ENCODE measurements at places on chromosomes 13 and 19.

DNA sequence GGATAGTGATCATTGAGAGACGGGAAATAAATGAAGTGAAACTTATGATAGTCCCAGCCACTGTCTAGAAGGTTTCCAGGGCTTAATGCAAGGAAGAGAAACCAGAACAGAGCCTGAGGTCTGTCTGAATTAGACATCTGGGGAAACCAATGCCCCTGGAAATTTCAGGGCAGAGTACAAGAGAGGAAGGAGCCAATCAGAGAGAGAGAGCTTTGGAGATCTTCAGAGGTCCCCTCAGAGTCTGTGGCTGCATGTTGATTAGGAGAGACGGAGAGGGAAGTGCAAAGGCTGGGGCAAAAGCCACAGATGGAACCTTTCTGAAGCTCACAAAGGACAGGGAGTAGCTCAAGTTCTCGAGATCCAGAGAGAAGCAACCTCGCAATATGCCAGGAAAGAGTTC lies 378.0 kb downstream of the DNAJC15 start:
- DNase-seq: no peak

GRCh38 chr19:17579661-17580244 lies 24.3 kb downstream of the COLGALT1 start:
- no peak for DNase-seq

- DNase-seq: no peak
Measured at GRCh38 chr19:31312009-31312676, 37.1 kb downstream of the TSHZ3 start.

GRCh38 chr13:91196958-91197357 lies 150.5 kb upstream of the MIR17HG start:
- DNase-seq: no peak

DNA sequence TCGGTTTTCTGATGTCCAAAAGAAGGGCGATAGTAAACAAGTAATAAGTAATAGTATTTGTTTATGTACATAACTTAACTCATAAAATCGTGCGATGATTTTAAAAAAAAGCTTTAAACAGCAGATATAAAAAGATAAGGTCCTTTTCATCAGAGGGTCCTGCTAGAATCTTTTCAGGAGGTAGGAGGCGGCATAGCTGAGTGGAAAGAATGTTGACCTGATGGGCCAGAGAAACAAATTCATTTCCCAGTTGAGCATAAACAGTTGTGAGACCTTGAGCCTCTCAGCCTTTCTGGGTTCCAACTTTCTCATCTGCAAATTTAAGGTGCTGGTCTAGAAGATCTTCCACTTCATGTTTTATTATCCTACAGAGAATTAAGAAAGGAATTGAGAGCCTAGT lies 173.5 kb downstream of the LACC1 start:
- DNase-seq: no peak

DNA sequence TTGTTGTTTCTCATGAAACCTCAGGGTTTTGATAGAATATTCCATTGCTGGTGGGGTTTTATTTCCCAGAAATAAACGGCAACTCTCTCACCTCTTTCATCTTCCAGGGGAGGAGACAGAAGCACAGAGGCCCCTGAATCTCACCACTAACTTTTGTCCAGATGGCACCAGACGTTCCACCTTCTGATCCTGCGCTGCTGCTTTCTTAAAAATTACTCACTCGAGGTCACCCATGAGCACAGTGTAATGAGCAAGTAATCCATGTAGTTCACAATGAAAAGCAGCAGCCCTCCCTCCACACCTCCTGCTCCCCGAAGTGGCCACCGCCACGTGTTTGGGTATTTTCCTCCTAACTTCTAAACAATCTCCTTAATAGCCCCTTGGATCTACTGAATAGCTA lies 51.3 kb downstream of the TEX29 start:
- no peak for DNase-seq

- no peak for DNase-seq
Measured at GRCh38 chr13:37795326-37795725, 74.2 kb downstream of the TRPC4 start.

- no peak for DNase-seq
Measured at GRCh38 chr19:13404236-13404635, 102.0 kb downstream of the CACNA1A start.

GRCh38 chr19:40154121-40154680 lies 37.0 kb upstream of the MAP3K10 start:
- DNase-seq: no peak

DNA sequence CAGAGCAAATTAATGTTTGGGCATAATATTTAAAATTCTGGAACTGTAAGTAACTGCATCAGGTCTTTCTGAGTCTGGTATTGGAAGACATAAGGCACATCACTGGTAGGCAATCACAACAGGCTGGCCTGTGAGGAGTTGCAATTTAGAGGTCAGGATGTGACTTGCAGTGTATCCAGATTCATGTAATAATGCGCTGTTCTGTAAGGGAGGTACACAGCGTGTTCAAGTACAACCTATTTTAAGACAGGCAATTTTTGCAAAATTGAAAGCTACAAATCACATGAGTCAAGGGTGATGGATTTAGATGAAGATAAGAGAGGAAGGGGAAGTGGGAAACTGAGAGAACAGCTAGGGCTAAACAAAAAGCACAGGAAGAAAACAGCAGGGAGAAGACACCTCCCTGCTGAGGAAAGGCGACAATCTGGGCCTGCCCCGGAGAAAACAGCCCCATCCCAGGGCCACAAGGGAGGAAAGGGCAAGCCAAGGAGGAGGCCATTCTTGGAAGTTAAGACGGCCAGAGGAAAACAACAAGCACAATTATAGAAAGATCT lies 138.1 kb downstream of the LACC1 start:
- DNase-seq: no peak

DNA sequence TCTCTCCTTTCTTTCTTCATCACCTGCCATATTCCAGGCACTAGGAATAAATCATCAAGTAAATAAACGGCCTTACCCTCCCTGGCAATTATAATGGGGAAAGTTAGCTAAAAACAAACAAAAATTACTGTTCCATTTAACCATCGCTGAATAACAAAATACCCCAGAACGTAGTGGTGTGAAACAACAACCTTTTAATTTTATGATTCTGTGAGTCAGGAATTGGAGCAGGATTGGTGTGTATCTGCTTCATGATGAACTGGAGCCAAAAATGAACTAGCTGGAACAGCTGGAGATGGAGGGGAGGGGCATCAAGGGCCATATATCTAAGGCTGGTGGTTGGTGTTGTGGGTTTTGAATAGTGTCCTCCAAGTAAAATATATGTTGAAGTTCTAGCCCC lies 3.7 kb upstream of the CADM4 start:
- no peak for DNase-seq

GRCh38 chr13:66305961-66306617 lies 924.0 kb downstream of the PCDH9 start:
- no peak for DNase-seq

DNA sequence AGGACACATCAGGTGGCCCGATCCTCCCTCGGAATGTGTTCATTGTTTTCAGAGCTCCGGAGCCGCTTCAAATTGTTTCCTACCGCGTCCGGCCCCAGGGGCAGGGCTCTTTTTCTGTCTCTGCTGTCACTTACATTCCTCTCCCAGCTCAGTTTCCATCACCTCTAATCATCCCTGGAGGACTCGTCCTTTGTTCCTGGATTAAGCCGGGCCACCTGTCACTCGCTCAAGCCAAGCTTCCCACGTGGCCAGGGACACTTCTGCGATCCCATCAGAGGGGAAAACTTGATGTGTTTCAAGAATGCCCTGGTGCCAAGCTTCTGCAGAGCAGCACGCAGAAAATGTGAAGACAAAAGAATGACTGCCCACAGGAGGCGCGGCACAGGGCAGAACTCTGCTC lies 13.5 kb downstream of the IL17D start:
- DNase-seq: peak; percentile 80

DNA sequence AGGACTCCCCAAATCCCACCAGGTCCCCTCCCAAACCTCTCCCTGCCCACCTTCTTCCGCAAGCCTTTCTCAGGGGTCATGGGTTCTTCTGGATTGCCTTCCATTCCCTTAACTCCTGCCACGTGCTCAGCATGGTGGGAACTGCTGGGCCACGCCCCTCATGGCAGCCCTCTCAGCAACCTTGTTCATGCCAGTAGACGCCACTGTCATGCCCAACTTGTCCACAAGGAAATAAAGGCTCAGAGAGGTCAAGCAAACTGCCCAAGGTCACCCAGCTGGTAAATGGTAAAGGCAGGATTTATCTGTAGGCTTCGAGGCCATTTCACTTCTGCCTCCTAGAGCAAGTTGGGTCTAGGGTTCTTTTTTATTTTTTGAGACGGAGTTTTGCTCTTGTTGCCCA lies 10.9 kb downstream of the PRAM1 start:
- DNase-seq: no peak

DNA sequence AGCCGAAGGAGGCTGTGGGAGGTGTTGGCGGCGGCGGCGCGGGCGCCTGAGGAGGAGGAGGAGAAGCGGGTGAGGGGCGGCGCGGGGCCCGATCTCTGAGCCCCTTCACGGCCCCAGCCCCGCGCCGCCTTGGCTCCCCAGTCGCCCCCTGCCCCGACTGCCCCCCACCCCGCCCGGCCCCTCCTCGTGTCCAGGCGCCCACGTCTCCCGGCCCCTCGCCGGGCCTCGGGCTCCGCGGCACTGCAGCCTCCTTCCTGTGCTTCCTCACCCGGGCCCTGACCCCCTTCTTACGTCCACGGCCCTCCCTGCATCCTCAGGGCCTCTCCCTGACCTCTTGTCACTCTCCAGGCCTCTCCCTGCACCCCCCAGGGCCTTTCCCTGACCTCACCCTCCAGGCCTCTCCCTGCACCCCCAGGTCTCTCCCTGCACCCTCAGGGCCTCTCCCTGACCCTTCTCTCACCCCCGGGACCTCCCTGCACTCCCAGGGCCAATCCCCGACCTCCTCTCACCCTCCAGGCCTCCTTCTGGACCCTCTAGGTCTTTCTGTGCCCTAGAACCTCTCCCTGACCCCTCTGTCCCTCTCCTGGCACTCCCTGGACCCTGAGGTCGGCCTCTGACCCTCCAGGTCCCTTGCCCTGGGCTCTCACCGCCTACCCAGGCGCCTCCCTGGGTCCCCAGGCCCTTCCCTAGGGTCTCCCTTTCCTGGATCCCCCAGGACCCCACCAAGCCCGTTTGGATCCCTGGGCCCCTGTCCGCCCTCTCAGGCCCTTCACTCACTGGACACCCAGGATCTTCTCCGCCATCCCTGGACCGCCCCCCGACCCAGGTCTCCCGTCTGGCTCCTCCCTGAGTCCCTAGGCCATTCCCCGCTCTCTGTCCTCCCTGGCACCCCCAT lies 460 bp downstream of the KMT5C start:
- DNase-seq: no peak

DNA sequence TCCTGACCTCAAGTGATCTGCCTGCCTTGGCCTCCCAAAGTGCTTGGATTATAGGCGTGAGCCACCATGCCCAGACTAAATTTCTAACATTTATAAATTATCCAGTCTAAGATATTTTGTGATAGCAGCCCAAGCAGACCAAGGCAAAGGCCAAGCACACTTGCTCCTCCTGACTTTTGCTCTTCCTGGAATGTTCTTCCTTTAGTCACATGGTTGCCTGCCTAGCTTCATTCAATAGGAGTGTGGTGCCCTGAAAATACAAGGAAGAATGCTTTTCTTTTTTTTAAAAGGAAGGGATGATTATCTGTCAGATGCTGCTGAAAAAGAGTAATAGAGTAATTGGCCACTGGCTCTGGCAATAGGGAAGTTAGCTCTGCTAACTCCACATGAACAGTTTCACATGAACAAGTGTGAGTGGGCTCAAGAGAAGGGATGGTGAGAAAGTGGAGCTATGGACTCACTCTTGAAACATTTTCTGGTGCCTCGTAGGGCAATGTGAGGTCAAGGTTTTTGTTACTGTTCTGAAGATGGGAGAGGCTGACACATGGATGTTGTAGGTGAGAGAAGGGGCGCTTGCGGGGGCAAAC lies 47.1 kb downstream of the USPL1 start:
- no peak for DNase-seq
